ENCODE measurements at places on chromosomes 16 and 17.
A peak's percentile ranks its signal among the peaks of the same experiment; 100 is the strongest.

GRCh38 chr17:18004345-18004744, 31.7 kb downstream of the DRC3 start:
- H3K36me3 ChIP-seq, result no peaks in the 10 kb centered on the region
- no peak overlapping the region for H3K4me3 ChIP-seq
- no peaks in the 10 kb centered on the region for H3K27me3 ChIP-seq
- no peak for DNase-seq

GRCh38 chr16:23629516-23629915, 11.6 kb downstream of the PALB2 start:
- no peaks in the 10 kb centered on the region for H3K4me1 ChIP-seq
- DNase-seq, result no peak
- H3K36me3 ChIP-seq, result peaks cover 63% of the 10 kb centered on the region
- no peak overlapping the region for H3K27ac ChIP-seq
- H3K4me3 ChIP-seq, result no peak overlapping the region

DNA sequence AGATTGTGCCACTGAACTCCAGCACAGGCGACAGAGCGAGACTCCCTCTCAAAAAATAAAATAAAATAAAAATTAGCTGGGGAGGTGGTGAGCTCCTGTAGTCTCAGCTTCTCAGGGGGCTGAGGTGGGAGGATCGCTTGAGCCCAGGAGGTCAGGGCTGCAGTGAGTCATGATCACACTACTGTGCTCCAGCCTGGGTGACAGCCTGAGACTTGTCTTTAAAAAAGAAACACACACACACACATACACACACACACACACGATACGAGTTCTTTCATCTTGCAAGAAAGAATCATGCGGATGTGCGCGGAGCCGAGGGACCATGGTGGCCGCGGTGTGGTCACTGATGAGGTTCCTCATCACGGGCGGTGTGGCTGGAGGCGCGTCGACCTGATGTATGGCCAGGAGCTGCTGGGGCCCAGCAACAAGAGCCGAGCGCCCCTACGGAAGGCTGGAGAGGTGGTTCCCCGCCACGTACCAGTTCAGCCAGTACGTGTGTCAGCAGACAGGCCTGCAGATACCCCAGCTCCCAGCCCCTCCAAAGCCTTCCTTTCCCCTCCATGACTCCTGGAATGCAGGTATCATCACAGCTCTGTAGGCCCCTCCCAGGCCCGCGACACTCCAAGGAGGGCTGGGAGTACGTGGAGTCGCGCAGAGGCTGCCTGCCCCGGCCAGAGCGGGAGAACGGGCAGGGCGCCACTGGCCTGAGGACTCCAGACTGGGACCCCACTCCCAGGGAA, 20.7 kb downstream of the NXN start:
- H3K4me3 ChIP-seq, result no peak overlapping the region
- H3K4me1 ChIP-seq, result peaks cover 25% of the 10 kb centered on the region
- peak overlapping the region; percentile 89 for H3K27ac ChIP-seq
- H3K36me3 ChIP-seq, result no peaks in the 10 kb centered on the region
- DNase-seq, result peak; percentile 60

GRCh38 chr17:83030432-83030831, 49.0 kb upstream of the METRNL start:
- H3K36me3 ChIP-seq, result no peaks in the 10 kb centered on the region
- DNase-seq, result no peak
- no peaks in the 10 kb centered on the region for H3K4me1 ChIP-seq
- H3K4me3 ChIP-seq, result no peak overlapping the region
- no peaks in the 10 kb centered on the region for H3K27me3 ChIP-seq

DNA sequence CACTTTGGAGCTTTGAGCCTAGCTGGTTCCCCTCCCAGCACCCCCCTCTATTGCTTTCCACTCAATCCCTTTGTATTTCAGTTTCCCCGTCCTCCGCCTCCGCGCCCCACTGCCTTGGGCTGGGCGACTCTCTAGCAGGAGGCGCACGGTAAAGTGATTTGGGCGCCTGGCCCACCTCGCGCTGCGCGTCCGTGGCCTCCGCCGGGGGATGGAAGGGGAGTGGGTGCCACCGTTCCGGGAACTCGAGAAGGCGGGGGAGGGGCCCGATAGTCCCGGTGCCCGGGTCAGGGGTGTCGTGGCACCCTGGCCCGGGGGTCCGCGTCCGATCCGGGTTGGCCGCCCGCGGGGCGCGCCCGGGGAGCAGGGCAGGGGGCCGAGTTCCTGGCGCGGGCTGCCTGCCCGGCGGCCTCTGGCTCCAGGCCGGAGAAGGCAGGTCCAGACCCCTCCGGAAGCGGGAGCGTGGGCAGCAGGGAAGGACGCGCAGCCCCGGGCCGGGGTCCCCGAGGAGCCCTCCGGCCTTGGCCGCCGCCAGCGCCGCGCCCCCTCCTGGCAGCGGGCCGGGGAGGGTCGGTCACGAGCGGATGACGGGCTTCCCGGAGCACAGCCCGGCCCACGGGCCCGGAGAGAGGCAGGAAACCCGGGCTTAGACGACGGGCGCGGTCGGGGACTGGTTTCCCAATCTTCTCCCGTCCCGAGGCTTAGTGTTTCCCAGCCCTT, 15.8 kb downstream of the MEOX1 start:
- H3K36me3 ChIP-seq, result no peaks in the 10 kb centered on the region
- H3K27me3 ChIP-seq, result peaks cover 19% of the 10 kb centered on the region
- H3K4me3 ChIP-seq, result peak overlapping the region; percentile 74
- H3K4me1 ChIP-seq, result peaks cover 8% of the 10 kb centered on the region
- no peak overlapping the region for H3K27ac ChIP-seq
- peak; percentile 62 for DNase-seq

- no peak overlapping the region for H3K27ac ChIP-seq
- no peaks in the 10 kb centered on the region for H3K4me1 ChIP-seq
- H3K4me3 ChIP-seq, result no peak overlapping the region
- no peaks in the 10 kb centered on the region for H3K36me3 ChIP-seq
- DNase-seq, result no peak
These were observed 60.4 kb upstream of the MSI2 start for GRCh38 chr17:57195785-57196460.

GRCh38 chr17:21573961-21574610, 118.2 kb upstream of the KCNJ18 start:
- H3K27ac ChIP-seq, result no peak overlapping the region
- no peaks in the 10 kb centered on the region for H3K27me3 ChIP-seq
- no peak for DNase-seq
- no peak overlapping the region for H3K4me3 ChIP-seq
- no peaks in the 10 kb centered on the region for H3K36me3 ChIP-seq
- no peaks in the 10 kb centered on the region for H3K4me1 ChIP-seq

DNA sequence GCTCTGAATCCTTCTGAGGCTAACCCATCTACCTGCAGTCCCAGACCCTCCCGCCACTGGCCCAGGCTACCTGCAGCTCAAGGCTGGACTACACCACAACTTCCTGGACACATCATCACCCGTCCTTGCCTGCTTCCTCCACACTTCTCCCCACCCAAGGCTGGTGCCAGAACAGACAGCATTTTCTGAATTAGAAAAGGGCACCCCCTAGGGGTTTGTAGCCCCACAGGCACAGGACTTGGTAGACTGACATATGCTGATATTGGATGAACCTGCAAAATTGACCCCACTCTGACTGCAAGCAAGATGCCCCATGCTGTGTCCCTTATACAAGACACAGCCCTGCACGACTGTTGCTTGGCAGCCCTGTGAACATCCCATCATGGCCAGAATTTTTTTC, 271.5 kb upstream of the C16orf82 start:
- no peaks in the 10 kb centered on the region for H3K27me3 ChIP-seq
- no peaks in the 10 kb centered on the region for H3K4me1 ChIP-seq
- no peak overlapping the region for H3K4me3 ChIP-seq
- H3K36me3 ChIP-seq, result no peaks in the 10 kb centered on the region
- DNase-seq, result peak; percentile 29

DNA sequence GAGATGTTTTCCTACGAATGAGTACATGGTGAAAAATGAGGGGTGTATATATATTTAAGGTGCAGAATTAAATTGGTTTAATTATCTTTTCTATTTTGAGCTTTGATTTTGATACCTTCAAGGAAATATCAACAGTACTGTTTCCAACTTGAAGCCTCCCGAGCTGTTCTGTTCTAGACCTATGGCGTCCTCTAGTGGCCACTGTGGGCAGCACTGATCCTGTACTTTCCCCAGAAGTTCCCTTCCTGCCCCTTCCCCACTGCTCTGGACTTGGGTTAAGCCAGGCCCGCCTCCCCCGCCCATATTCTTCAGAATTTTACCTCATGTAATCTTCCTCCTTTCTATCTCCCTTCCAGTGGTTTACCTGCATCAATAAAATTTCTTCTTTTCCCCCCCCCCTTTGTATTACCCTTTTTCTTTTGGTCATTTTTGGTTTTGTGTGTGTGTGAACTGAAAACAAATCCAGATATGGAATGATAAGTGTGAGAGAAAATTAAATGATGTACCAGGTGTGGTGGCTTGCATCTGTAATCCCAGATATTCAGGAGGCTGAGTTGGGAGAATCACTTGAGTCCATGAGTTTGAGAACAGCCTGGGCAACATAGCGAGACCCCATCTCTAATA, 1643.5 kb downstream of the TP53TG3F start:
- H3K4me1 ChIP-seq, result no peaks in the 10 kb centered on the region
- no peaks in the 10 kb centered on the region for H3K27me3 ChIP-seq
- no peak overlapping the region for H3K27ac ChIP-seq

DNA sequence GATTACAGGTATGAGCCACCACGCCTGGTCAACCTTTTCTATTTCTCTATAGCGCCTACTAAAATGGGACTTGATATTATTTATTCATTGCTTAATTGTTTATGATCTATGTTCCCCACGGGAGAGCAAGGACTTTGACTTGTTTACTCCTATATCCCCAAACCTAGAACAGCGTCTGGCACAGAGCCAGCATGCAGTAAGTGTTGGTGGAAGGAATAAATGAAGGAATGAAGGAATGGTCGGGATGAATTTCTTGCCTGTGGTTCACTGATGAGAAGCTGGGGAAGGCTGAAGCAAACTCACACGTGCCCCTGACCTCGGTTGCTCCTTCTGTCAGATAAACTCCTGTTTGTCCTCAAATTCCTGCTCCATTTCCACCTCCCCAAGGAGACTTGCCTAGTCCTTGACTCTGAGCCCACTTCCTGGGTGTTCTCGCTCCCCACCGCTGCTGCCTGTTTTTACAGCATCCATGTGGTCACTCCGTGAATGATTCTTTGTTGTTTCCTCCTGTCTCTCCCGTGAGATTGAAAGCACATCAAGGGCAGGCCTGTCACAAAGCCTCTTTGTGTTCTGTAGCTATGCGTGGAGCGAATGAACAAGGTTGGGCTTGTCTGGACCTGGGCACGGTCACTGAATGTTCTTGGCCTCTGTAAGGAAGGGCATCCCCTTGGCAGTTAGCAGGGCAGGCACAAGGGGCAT, 17.3 kb downstream of the C17orf100 start:
- peaks cover 13% of the 10 kb centered on the region for H3K27me3 ChIP-seq
- DNase-seq, result no peak
- H3K4me3 ChIP-seq, result no peak overlapping the region
- H3K27ac ChIP-seq, result no peak overlapping the region
- no peaks in the 10 kb centered on the region for H3K36me3 ChIP-seq

DNA sequence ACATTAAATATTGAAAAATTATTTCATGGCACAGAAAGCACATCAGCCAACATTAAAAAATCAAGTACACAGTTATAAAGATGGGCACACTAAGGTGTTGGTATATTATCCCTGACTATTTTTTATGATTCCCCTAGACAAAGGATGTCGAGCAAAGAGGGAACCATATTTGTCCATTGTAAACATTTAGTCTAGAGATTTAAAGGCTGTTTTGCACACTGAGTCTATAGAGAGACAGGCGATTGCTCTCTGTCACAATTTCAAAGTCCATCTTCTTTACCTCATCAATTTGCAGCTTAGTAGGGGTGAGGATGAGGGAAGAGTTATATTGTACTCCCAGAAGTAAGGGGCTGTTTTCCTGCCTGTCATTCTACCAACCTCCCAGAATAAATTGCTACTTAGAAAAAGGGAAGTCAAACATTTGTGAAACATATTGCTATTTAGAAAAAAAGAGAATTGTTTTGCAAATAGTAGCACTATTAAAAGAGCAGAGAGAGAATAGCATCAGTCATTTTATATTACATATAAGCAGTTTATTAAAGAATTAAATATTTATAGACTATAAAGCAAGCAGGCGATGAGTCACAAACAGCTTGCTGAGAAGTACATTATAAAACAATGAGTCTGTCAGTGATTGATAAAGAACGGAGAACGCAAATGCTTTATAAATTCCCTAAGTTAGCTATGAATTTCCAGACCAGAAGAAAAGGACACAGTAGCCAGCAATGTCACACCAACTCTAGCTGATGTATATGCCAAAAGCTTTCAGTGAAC, 270.6 kb upstream of the PMFBP1 start:
- no peak overlapping the region for H3K4me3 ChIP-seq
- no peak for DNase-seq
- H3K27ac ChIP-seq, result no peak overlapping the region

- no peaks in the 10 kb centered on the region for H3K4me1 ChIP-seq
- no peaks in the 10 kb centered on the region for H3K27me3 ChIP-seq
- H3K4me3 ChIP-seq, result no peak overlapping the region
- no peak overlapping the region for H3K27ac ChIP-seq
These were observed 87.5 kb downstream of the DYNLRB2 start for GRCh38 chr16:80628254-80628653.
